Uterus (tissue), 4 donors: ENCODE measurements at places on chromosomes 4 and X. TPM values are rescaled to one million over a fixed set of nuclear protein-coding genes. Genes with fewer than 3 reads are reported as not detected.

- H3K36me3 ChIP-seq, result no peaks in the 10 kb centered on the region
- no peak overlapping the region for H3K27ac ChIP-seq
- H3K4me1 ChIP-seq, result no peaks in the 10 kb centered on the region
These were observed 3.8 kb downstream of the ARHGEF38 start for GRCh38 chr4:105556206-105556605.

GRCh38 chr4:88831031-88831430, 133.4 kb upstream of the NAP1L5 start:
- peaks cover 2% of the 10 kb centered on the region for H3K4me1 ChIP-seq
- DNase-seq, result no peak
- H3K4me3 ChIP-seq, result no peak overlapping the region
- H3K27me3 ChIP-seq, result no peaks in the 10 kb centered on the region
- no peak overlapping the region for H3K27ac ChIP-seq

SRPX gene
- 141 TPM for total RNA-seq

DNA sequence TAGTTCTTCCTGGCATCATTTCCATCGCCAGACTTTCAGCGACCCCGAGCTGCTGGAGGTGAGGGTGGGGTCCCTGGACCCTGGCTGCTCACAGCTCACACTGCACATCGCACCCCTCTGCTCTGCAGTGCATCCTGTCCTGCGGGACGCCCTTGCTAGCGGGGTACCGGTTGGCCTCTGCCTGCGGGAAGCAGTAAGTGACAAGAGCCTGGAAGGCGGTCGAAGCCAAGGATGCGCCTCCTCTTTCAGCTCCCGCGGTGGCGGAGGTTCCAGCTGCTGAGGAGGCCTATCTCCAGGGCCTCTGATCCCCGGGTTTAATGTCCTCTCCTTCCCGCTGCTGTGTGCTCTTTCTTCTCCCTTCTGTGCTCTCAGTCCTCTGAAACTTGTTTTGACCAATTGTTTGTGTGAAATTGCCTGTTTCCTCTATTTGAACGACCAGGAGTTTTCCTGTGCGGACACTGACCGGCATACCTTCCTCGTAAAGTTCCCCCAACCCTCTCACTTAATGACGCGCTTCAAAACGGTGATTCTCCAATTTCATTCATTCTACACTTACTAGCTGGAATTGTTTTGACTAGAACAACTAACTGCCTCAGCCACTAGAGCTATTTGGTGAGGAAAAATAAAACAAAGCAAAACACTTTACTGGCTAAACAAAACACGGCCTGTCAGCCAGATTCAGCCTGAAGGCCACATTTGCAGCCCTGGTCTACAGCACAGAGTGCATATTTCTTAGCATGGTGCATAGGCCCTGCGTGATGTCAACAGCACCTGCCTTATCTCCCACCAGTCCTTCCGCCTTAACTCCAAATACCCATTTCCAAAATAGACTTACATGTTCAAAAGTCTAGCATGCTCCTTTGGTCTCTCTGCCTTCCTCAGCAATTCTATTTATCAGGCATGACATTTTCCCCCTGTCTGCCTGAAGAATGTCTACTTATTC, 28.0 kb downstream of the MGAT4D start:
- H3K36me3 ChIP-seq, result no peaks in the 10 kb centered on the region
- H3K4me3 ChIP-seq, result no peak overlapping the region
- no peaks in the 10 kb centered on the region for H3K27me3 ChIP-seq
- DNase-seq, result no peak

SMIM10 gene
- 4.6 TPM for total RNA-seq

DNA sequence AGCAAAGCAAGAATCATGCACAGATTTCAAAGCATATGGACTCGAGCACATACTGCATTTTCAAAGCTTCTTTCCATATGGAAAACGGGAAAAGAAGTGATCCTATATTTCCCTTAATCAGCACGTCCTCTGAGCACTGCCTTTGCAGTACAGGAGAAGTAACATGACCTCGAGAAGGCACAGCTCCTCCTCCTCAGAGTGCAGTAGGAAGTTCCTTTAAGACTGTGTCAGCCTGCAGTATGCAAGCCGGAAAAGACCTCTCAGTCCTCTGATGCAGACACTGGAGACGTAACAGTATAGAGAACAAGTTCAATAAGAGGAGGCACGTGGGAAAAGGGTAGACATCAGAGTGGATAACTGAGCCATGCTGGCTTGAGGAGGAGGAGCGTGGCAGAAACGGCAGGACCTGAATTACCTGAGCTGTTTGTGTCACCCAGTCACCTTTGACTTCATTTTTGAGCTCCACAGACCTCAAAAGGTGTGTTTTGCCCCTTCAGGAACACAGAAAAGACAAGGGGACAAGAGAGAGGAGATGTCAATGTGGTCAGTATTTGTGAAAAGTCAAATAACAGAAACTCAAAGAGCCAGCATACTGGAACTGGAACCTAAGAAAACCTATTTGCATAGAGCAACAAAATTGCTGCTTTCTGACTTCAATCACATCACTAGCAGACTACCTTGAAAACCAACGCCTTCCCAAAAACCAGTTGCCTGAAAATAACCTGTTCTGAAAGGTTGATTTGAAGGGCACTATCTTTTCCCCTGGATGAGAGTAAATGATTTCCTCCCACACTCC, 20.8 kb downstream of the IRF2 start:
- no peaks in the 10 kb centered on the region for H3K36me3 ChIP-seq
- no peaks in the 10 kb centered on the region for H3K27me3 ChIP-seq
- DNase-seq, result no peak
- H3K4me1 ChIP-seq, result peaks cover 24% of the 10 kb centered on the region
- H3K27ac ChIP-seq, result peak overlapping the region; percentile 23

GRCh38 chrX:9555354-9555753, 90.5 kb downstream of the TBL1X start:
- no peak overlapping the region for H3K4me3 ChIP-seq
- no peak overlapping the region for H3K27ac ChIP-seq
- H3K36me3 ChIP-seq, result no peaks in the 10 kb centered on the region
- no peak for DNase-seq

ATP1B4 gene
- total RNA-seq, result not detected

DNA sequence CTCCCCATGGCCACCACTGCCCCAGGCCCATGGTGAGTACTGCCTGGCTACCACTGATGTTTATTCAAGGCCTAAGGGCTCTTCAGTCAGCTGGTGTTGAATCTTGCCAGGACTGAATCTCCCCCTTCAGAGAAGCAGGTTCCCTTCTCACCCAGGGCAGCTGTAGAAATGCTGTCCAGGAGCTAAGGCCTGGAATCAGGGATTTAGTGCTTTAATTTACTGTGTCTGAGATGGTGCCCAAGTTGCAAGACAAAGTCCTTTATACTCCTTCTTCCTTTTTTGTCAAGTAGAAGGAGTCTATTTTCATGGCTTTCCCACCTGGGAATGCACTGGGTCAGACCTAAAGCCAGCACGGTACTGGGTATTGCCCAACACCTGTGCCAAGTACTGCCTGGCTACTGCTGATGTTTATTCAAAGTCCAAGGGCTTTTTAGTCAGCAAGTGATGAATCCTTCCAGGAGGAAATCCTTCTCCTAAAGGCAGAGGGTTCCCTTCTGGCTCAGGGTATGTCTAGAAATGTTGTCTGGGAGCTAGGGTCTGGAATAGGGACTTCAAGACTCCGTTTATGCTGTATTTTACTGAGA, 117.6 kb upstream of the ATOH1 start:
- H3K36me3 ChIP-seq, result no peaks in the 10 kb centered on the region
- no peak overlapping the region for H3K4me3 ChIP-seq
- H3K27ac ChIP-seq, result no peak overlapping the region
- H3K4me1 ChIP-seq, result no peaks in the 10 kb centered on the region

DNA sequence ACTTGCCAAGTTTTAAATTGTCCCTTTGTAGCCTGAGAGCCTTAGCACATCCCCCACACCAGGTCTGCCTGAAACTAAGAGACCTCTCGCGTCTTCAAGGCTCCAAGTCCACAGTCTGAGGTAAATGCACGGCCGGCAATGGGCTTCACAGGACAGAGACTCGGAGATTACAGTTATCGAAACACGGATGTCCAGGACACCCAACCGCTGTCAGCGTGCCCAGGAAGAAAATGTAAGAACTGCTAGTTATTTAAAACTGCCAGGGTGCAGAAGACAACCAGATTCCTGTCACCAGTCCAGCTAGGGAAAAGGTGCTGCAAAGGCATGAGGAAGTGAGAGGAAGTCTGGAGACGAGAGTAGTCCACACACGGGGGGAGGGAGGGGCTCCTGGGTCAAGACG, 28.9 kb downstream of the ZNF827 start:
- peak; percentile 50 for DNase-seq
- peak overlapping the region; percentile 23 for H3K4me3 ChIP-seq
- H3K4me1 ChIP-seq, result no peaks in the 10 kb centered on the region
- no peaks in the 10 kb centered on the region for H3K36me3 ChIP-seq
- no peaks in the 10 kb centered on the region for H3K27me3 ChIP-seq

XK gene
- total RNA-seq, result 2.5 TPM

DNA sequence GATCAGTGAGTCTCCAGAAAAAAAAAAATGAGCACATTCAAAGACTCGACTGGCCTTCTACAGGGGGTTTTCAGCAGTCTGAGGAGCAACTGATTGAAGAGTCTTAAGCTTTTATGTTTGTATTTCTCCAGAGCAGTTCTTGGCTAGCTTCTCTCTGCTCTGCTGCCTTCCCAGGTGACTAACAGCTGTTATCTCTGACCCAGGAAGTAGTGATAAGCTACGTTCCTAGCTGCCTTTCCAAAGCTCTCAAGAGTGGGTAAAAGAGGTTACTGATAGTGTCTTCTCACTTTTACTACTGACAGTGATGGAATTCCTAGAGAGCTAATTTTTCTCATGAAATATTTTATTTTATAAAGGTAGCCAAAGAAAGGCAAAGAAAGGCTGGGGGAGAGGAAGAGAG, 66.6 kb downstream of the ENOX2 start:
- DNase-seq, result no peak
- no peaks in the 10 kb centered on the region for H3K27me3 ChIP-seq
- H3K36me3 ChIP-seq, result no peaks in the 10 kb centered on the region
- H3K4me3 ChIP-seq, result no peak overlapping the region

- H3K4me3 ChIP-seq, result no peak overlapping the region
- DNase-seq, result no peak
- H3K4me1 ChIP-seq, result no peaks in the 10 kb centered on the region
- no peaks in the 10 kb centered on the region for H3K27me3 ChIP-seq
These were observed 63.5 kb downstream of the EGF start for GRCh38 chr4:109976189-109976588.

- DNase-seq, result no peak
- H3K36me3 ChIP-seq, result no peaks in the 10 kb centered on the region
- no peak overlapping the region for H3K27ac ChIP-seq
- no peaks in the 10 kb centered on the region for H3K27me3 ChIP-seq
- no peaks in the 10 kb centered on the region for H3K4me1 ChIP-seq
- no peak overlapping the region for H3K4me3 ChIP-seq
These were observed 1.2 kb downstream of the TLR6 start for GRCh38 chr4:38855466-38855865.

GPM6B gene
- total RNA-seq, result 44.1 TPM

- no peak for DNase-seq
- H3K4me3 ChIP-seq, result no peak overlapping the region
- H3K36me3 ChIP-seq, result no peaks in the 10 kb centered on the region
- H3K27me3 ChIP-seq, result no peaks in the 10 kb centered on the region
These were observed 227.6 kb downstream of the ADAMTS3 start for GRCh38 chr4:72341432-72341820.

DNA sequence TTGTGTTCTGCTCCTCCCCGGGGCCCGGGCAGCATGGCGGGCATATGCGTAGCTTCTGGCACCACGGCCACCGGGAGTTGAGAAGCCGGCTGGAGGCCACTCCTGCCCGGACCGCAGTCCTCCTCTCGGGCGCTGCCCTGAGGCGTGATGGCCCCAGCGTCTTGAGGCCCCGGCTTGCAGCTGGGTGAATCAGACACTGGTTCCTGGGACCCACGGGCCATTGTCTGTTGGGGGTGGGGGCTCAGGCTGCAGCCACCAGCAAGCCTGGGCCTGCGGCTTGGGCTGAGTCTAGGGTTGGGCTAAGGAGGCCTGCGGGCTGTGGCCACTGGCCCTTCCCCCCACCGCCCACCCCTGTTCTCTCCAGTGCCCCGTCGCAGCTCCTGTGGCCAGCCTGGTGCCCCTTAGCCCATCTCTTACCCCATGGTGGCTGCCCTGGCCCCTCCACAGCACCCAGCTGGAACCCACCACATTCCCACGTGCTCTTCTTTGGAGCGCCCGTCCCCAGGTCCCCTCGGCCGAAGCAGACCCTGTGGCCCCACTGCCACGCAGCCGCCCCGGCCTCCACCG, 6.7 kb upstream of the UVSSA start:
- H3K27me3 ChIP-seq, result no peaks in the 10 kb centered on the region
- DNase-seq, result no peak
- no peaks in the 10 kb centered on the region for H3K36me3 ChIP-seq
- H3K4me1 ChIP-seq, result no peaks in the 10 kb centered on the region
- no peak overlapping the region for H3K4me3 ChIP-seq
- H3K27ac ChIP-seq, result no peak overlapping the region

IRS4 gene
- 4.7 TPM for total RNA-seq

ELOVL6 gene
- total RNA-seq, result not detected

DNA sequence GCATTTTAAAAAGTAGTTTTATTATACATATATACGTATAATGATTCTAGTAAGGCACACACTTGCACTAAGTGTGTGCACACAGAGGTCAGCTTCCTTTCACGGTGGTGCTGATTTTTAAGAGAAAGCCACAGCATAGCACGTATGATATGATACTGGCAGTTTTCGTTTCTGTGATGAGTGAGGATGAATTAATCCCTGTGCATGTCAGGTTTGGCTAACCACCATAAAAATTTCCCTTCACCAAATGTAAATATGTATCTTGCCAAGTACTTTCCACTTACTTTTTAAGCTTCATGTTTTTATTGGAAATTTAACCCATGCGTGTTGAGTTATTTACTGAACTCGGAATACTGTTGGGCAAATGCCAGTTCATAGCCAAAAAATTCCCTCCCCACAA, 84.6 kb downstream of the SYNPO2 start:
- DNase-seq, result no peak
- H3K4me3 ChIP-seq, result no peak overlapping the region
- peak overlapping the region; percentile 84 for H3K27ac ChIP-seq
- H3K27me3 ChIP-seq, result no peaks in the 10 kb centered on the region
- H3K36me3 ChIP-seq, result no peaks in the 10 kb centered on the region

LETM1 gene
- total RNA-seq, result 12.4 TPM

GRCh38 chr4:160562661-160563060, 1459.8 kb downstream of the RAPGEF2 start:
- H3K27ac ChIP-seq, result no peak overlapping the region
- no peaks in the 10 kb centered on the region for H3K4me1 ChIP-seq
- no peak overlapping the region for H3K4me3 ChIP-seq

AKAP4 gene
- total RNA-seq, result not detected

DNA sequence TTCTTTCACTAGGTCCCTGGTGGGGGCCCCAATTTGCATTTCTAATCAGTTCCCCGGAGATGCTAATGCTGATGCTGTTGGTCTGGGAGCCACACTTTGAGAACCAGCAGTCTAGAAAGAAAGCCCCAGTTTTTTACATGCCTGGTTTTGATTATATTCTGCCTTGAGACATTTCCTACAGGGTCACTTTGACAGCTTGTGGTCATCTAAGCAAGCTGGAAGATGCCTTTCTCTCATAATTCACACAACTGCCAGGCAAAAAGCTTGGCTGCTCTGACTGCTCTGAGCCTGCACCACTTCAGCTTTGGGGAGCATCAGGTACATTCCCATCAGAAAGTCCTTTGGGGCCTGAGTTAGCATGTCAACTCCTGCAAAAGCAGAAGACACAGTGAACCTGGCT, 5.9 kb upstream of the PLAC1 start:
- no peak overlapping the region for H3K4me3 ChIP-seq
- no peaks in the 10 kb centered on the region for H3K36me3 ChIP-seq
- DNase-seq, result no peak
- H3K27ac ChIP-seq, result no peak overlapping the region
- no peaks in the 10 kb centered on the region for H3K27me3 ChIP-seq

- H3K4me1 ChIP-seq, result no peaks in the 10 kb centered on the region
- no peak overlapping the region for H3K27ac ChIP-seq
- no peaks in the 10 kb centered on the region for H3K36me3 ChIP-seq
- no peaks in the 10 kb centered on the region for H3K27me3 ChIP-seq
- DNase-seq, result no peak
- H3K4me3 ChIP-seq, result no peak overlapping the region
These were observed 25.7 kb downstream of the TRPC5 start for GRCh38 chrX:112056886-112057285.

DCAF4L1 gene
- not detected for total RNA-seq
